ENCODE measurements at places on chromosomes 13 and 19.

GRCh38 chr19:15780610-15781418 is 6.6 kb upstream of the OR10H5 start:
- DNase-seq = no peak

DNA sequence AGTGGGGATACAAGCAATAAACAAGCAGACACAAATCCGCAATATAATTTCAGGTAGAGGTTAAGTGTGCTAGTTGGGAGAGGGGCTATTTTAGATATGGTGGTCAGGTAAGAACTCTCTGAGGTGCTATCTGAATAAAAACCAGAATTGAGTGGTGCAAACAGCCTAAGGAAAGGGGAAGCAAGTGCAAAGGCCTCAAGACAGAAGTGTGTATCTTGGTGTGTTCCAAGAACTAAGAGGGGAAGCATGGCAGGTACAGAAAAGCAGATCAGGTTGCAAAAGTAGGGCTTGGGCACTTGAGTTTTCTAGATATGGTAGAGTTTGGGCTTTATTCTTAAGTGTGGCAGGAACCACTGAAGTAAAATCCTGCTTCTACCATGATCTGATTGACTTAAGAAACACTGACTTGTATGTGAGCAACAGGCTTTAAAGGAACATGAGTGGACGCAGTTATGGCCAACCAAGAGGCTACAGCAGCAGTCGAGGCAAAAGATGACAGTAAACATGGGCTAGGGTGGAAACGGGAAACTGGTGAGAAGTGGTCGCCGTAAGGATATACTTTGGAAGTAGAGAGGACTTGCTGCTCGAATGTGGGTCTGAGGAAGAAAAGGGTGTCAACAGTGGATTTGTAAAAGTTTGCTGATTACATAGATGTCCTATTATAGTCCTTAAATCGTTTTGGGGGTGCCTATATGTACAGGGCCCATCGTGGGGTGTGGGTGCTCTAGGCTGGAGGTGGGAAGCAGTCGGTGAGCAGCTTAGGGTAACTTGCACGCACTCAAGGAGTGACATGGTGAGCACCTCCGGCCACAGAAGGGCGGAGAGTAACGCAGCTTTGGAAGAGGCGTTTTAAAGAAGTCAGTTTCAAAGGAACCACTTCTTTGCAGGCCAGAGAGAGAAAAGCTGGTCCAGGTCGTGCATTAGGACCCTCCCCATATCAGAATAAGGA is 677 bp downstream of the TGDS start:
- DNase-seq = no peak

GRCh38 chr19:3374369-3375112 is 8.2 kb downstream of the NFIC start:
- no peak for DNase-seq

DNA sequence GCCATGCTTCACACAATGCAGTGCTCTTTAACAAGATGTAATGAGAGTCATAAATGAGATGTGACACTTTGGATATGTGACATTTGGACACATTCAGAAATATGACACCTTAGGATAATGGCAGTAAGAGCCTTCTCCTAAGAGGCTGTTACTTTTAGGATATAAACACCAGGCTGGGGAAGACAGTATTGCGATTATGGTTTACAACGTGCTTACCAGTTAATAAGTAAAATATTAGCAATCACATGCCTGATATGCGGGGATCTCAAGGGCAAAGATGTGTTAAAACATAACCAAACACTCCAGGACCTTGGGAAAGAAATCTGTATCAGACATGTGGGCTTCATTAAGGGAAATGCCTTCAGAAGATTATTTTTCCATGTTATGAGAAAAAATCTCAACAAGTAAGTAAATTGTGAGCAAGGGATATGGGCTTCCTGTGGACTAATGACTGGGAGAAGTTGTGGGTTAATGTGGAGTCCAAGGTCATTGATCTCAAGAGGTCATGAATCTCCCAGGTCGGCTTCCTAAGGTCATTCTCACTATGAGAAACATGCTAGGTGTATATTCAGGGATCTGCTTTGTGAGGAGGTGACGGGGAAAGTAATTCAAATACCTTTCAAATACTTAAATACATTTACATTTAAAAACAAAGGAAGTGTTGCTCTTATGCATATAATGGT is 105.3 kb downstream of the STARD13 start:
- no peak for DNase-seq

DNA sequence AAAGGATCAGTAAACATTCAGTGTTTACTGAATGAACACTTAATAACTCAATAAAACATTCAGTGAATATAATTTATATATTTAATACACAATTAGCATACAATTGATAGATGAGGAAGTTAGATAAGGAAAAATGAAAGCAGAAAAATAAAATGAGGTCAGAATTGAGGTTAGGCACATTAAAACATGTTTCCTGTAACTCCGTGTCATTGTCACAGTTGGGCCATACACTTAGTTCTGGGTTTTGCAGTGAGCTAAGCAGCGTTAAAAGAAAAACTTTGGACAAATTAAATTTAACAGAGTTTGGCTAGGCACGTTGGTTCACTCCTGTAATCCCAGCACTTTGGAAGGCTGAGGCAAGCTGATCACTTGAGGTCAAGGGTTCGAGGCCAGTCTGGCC is 71.4 kb downstream of the MIPEP start:
- DNase-seq = no peak

DNA sequence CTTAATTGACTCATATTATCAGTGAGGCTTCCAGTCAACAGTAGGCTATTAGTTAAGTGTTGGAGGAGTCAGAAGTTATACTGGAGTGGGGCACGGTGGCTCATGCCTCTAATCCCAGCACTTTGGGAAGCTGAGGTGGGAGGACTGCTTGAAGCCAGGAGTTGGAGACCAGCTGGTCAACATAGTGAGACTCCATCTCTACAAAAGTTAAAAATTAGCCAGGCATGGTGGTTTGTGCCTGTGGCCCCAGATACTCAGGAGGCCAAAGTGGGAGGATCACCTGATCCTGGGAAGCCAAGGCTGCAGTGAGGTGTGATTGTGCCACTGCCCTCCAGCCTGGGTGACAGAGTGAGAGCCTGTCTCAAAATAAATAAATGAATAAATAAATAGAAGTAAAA is 53.2 kb downstream of the COMP start:
- no peak for DNase-seq

- DNase-seq = peak; percentile 40
Observed at GRCh38 chr13:104450006-104450405, 1383.8 kb upstream of the SLC10A2 start.

- DNase-seq = no peak
Observed at GRCh38 chr19:31709476-31709875, 360.2 kb upstream of the TSHZ3 start.

DNA sequence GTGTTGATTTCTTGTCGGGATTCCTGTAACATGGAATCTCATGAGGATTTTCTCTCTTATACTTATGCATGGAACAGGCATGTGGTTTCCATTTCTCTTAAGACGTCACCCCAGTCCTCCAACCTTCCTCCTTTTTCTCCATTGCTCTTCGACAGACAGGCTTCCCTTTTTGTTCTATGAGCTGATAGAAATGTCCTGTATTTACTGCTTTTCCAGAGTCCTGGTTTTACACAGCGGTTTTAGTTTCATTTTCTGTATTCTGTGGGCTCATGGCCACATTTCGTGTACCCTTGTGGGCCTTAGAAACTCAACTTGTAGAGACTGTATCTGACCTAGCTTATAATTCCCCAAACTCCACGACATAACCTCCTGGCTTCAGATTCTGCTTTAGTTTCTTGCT is 113.1 kb downstream of the PAN3 start:
- DNase-seq = no peak

- no peak for DNase-seq
Observed at GRCh38 chr19:3838661-3839060, 30.2 kb downstream of the ZFR2 start.

DNA sequence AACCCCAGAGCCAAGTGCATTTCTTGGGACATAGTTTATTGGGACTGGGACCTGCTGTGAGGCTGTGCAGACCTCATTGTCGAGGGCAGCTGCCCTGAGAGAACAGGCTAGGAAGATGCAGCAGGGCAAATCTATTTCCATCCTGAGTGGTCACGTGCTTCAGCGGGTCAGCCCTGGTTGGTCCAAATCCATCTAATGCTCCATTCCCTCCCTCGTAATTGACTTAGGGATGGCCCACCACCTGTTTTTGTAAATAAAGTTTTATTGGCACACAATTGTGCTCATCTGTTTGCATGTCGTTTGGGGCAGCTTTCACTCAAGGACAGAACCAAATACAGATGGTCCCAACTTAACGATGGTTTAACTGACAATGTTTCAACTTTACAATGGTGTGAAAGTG is 75.5 kb upstream of the ADGRE5 start:
- no peak for DNase-seq

GRCh38 chr13:80448725-80449124 is 107.8 kb upstream of the SPRY2 start:
- DNase-seq = no peak

- no peak for DNase-seq
Observed at GRCh38 chr19:21604951-21605476, 99.6 kb downstream of the ZNF429 start.

DNA sequence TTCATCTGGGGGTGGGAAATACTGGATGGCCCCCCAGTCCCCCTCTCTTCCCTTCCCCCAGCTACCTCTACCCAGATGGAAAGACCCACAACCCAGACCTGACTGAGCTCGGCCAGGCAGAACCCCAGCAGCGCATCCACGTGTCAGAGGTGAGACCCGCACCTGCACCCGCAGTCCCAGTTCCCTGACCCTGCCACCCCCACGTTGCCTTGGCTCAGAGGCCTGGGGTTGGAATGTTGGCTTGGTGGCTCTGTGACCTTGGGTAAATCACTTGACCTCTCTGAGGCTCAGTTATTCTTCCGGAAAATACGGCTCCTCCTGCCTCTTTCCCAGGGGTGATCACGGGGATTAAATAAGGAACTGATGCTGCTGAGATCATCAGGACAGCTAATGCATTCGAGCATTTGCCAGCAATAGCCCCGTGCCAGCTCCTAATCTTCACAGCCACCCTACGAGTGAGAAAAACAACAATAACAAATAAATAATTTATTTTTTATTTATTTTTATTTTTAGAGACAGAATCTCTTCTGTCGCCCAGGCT is 12.3 kb downstream of the CBLC start:
- no peak for DNase-seq

GRCh38 chr13:51630288-51630615 is 46.0 kb downstream of the WDFY2 start:
- DNase-seq = no peak

DNA sequence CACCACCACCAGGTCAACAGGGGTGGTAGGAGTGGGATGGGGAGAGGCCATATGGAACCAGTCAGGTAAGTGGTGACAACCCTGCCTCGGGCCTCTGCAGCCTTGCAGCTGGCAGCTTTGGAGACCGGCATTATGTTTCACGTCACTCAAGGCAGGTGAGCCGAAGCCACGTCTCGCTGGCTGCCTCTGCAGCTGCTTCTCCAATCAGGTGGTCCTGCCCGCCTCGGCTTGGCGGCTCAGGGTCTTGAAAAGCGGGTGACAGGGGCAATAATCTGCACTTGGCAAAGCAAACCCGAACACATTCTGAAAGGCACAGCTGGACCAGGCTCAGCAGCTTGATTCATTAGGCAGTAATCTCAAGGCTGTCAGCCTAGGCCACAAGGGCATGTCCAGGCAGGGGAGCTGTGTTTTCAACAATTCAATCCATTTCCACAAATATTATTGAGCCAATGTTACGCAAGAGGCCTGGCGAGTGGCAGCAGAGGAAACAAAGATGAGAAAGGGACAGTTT is 77.4 kb upstream of the PCDH8 start:
- no peak for DNase-seq

DNA sequence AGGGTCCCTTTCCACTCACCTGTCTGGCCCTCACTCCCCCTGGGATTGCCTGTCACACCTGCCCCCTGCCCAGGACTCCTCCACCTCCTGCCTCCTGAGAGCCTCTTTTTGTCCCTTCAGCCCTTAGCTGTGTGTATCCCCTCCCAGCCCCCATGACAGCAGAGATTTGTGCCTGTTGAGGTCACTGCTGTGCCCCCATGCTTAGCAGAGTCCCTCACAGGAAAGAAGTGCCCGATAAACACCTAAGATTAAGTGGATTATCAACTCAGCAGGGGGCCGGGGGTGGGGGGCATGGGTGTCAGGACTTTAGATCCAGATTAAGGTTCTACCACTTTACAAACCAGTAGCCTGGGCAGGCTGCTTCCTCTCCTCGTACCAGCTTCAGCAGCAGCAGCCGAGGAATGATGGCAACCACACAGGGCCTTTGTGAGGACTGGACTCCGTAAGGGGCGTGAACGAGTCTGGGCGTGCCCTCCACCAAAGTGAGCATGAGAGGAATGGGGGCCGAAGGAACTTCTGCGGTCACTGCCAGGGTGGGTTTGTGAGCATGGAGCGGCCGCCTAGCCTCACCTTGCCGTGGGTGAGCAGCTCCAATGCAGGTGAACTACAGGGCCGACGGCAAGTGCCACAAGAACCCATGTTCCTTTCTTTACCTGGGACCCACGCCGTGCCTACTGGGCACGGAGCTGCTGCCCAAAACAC is 36.1 kb downstream of the ZNF787 start:
- no peak for DNase-seq

- no peak for DNase-seq
Observed at GRCh38 chr13:110471156-110471832, 90.2 kb downstream of the RAB20 start.

GRCh38 chr19:52646571-52647217 is 8.5 kb upstream of the ZNF83 start:
- no peak for DNase-seq

GRCh38 chr13:95536632-95537241 is 15.8 kb upstream of the CLDN10 start:
- DNase-seq = no peak

DNA sequence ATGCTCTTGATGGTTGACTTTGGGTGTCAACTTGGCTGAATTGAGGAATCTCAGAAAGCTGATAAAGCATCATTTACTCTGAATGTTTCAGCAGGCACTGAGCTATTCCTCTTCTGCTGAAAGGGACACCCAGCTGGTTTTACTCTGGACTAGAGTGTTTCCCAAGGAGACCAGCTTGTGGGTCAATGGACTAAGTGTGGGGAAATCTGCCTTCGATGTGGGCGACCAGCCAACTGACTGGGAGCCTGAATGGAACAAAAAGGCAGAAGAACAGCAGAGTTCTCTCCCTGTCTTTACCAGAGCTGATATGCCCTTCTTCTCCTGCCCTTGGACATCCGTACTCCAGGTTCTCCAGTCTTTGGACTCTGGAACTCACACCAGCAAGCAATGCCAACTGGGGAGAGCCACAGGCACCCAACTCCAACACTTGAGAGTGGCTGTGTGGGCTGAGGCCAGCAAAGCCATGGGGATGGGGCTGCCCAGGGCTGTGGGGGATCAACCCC is 32.2 kb downstream of the MRPL57 start:
- DNase-seq = no peak

GRCh38 chr19:1259876-1260748 is 9.0 kb upstream of the CIRBP start:
- DNase-seq = no peak

GRCh38 chr19:45352062-45352461 is 11.5 kb downstream of the KLC3 start:
- DNase-seq = no peak

- DNase-seq = no peak
Observed at GRCh38 chr13:47846886-47847285, 154.2 kb downstream of the SUCLA2 start.

- no peak for DNase-seq
Observed at GRCh38 chr19:51434456-51434855, 17.0 kb upstream of the SIGLEC10 start.

- DNase-seq = no peak
Observed at GRCh38 chr13:102039264-102039663, 362.6 kb downstream of the FGF14 start.

Measured in COLO829 (cell line).